Renal pelvis (tissue), 12 donors: ENCODE measurements at places on chromosomes 12 and 14. TPM values are rescaled to one million over a fixed set of nuclear protein-coding genes. Genes with fewer than 3 reads are reported as not detected.

The CLEC1A gene
- 2.5 TPM for polyA plus RNA-seq

The WDHD1 gene
- polyA plus RNA-seq = 16.1 TPM

The RAPGEF3 gene
- 67.0 TPM for polyA plus RNA-seq

The WASHC3 gene
- polyA plus RNA-seq = 55.8 TPM

The FAM186B gene
- 3.9 TPM for polyA plus RNA-seq
